ENCODE measurements at places on chromosomes 6 and 20.
A peak's percentile ranks its signal among the peaks of the same experiment; 100 is the strongest.

DNA sequence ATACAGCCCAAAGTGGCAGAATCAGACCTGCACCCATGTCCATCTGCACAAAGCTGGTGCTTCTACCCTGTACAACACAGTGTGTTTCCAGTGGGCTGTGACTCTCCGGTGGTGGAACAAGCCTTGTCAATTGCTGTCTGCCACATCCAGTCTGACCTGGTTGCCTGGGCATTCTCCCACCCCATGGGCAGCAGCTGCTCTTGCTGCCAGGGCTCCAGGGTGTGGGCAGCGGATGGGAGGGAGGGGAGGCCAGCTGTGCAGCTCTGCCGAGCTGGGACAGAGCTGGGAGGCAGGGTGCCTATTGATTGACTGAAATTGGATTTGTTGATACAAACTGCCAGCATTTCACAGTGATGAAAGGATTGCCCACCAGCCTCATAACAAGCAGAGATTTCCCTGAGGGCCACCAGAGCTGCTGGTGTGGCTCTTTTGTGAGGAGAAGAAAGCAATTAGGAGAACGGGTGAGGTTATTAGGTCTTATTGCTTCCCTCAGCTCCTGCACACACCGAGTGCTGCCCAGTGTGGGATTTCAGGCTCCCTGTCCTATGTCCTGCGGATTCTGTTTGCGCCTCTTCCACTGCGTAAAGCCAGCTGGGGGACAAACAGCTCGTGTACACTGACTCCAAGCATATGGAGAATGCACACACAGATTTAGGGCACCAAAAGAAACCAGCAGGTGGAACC lies 150.8 kb downstream of the NRN1 start:
- DNase-seq, result no peak

GRCh38 chr20:62914970-62915457 lies 11.3 kb downstream of the DIDO1 start:
- peak; percentile 23 for DNase-seq

DNA sequence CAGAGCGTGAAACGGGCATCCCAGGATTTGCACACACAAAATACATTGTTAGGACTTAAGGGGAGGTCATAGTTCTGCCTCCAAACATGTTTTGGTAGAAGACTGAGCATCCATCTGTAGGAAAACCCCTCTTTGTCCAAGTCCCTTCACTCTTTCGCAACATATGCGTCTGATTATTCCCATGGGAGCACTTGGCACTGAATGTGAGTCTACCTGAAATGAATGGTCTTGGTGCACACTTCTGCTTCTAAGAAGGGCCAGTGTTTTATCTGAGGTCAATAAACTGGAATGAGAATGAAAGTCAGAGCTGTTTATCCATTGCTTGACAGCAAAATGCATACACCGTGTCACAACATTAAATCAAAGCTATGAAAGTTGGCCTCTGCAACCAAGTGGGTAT lies 33.0 kb downstream of the GJA10 start:
- no peak for DNase-seq

DNA sequence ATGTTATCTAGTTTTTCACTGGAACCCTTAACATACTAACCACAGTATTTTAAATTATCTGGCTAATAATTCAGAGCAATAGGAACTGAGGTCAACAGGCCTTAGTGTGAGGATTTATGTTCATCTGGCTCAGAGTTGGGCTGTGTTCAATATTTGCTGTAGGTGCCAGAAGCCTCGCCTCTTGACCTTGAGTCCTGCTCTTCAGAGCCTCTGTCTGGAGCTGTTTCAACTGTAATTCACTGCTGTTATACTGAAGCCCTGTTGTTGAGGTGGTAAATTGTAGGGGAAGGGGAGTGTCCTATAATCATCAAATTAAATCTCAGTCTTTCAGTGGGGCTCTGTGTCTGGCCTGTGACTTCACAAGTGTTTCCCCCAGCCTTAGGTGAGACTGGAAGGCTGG lies 184.4 kb downstream of the CDH26 start:
- no peak for DNase-seq

DNA sequence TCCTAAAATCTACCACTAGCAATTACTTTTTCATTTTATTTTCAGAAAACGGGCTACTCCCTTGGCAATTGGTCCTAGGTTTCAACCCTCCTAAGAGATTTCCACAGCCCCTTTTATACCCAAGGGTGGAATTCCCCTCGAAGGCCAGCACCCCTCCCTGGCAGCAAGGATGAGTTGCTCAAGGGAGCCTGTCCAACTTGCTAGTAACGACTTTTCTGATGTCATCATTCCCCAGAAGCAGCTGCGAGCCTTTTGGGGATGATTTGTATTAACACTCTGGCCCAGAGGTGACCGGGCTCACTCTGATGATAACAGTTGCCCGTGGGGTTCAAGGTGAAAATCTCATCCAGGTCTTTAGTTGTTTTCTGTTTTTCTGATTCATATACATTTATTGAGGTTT lies 30.7 kb upstream of the NAA20 start:
- no peak for DNase-seq

GRCh38 chr6:109237077-109237985 lies 142.0 kb downstream of the CEP57L1 start:
- DNase-seq, result no peak

DNA sequence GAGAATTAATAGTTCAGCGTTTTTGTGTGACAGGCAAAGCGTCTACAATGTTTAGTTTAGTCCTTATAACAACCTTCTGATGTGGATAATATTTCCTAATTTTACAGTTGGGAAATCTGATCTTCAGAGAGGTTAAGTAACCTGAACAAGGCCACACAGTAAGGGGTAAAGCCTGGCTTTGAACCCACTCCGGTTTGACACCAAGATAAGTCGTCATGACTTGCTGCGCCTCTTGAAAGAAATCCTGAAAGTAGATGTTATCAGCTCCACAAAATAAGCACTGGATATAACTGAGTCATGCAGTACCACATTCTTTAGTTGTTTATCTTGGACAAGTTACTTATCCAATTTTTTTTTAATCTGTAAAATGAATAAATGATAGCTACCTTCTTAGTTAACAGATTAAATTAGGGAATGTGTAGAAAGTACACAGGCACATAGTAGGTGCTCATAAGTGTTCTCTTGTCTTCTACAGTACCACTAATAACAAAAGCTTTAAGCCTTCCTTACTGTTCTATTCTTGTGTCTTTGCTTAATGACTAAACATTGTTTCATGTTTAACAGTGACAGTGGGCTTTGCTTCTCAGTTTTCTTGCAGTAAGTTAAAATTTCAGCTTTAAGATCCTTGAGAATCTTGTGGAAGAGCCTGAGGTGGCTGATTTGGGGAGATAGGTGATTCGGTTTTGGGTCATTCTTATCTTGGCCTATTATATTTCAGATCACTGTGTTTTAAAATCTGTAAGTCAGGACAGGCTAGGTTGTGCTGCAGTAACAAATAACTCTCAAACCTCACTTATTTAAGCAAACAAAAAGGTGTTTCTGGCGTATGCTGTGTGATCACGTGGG lies 2.1 kb downstream of the HIVEP1 start:
- DNase-seq, result no peak

- no peak for DNase-seq
Measured at GRCh38 chr6:143952060-143952778, 55.8 kb downstream of the PLAGL1 start.

All from C1 segment of cervical spinal cord (tissue), 14 donors.